Stimulated activated CD8-positive, alpha-beta memory T cell treated with anti-CD3 and anti-CD28 coated beads, Interleukin-15, amount 100 ng/mL, for 4 hours (primary cell): ENCODE measurements at places on chromosomes 12 and 14.

- DNase-seq = no peak
Measured at GRCh38 chr14:56040121-56040520, 78.1 kb upstream of the PELI2 start.

GRCh38 chr14:93402951-93403350 is 27.8 kb upstream of the UNC79 start:
- DNase-seq = no peak

DNA sequence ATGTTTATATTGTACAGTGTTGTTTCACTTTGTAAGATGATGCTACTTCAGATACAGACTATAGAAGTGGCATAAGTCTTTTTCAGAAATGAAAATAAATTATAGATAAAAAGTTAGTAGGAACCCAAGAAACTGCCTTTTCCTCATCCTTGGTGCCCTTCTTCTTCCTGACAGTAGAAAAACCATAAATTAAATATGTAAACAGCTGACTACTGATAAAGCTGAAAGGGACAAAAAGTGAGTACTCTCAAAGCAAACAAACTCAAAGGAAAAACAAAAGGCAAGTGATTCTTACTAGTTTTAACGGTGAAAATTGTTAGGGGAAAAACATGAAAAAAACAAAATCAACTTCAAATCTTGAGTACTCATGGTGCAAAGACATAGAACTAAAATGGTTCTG is 8.6 kb upstream of the C12orf50 start:
- DNase-seq = no peak

DNA sequence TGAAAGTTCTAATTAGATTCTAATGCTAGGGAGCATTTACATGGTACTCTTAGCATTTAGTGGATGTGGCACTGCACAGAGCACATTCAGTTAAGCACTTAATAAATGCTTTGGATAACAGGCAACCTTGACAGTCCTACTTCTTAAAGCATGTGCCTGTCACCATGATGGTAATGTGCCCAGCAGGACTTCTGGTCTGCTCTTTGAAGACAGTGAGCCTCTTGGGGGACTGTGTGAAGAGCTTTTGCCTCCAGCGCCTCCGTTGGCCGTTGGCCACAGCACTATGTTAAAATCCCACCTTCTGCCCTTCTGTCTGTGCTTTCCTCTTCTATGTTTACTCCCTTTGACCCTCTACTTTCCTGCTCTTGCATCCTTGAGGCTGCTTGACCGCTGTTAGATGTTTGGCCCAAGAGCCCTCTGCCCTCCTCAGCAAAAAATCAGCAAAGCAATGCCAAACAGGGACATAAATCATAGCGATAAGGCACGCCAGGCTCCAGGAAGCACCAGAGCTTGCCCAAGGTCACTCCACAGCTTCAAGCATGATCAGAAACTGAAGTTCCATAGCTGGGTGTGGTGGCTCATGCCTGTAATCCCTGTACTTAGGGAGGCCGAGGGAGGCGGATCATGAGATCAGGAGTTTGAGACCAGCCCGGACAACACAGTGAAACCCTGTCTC is 8.3 kb downstream of the CDKL1 start:
- DNase-seq = no peak

DNA sequence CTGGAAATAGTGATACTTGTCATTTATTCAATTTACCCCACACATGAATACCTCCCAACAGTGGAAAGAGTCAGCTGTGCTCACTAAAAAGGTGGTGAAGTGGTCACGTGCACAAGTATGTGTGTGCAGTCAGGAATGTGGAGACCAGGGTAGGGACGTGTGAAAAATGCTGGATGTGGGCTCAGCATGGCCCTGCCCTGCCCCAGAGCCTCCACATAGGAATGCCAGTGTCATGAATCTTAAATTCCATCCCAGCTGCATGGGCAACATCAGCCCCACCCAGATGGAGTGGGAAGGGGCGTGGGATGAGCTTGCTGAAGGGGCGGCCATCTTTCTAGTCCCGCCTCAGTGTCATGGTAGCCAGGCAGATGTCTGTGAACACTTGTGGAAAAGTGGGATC is 87.7 kb downstream of the C12orf75 start:
- DNase-seq = no peak

DNA sequence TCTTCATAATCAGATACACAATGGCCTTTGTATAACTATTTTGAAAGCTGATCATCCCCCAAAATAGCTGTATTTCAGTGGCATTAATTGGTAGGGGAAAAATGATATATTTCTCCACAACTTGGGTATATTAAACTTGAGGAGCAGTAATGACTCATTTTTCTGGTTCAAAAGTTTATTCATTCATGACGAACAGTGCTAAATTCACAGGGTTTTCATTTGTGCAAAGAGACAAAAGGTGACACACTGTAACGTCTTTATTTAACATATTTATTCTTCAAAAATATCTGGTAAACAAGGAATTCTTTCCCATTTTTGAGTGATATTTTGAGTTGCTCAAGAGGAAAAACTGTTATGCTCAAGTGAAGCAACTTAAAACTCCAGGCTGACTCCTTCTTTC is 415.5 kb upstream of the SOX5 start:
- no peak for DNase-seq

DNA sequence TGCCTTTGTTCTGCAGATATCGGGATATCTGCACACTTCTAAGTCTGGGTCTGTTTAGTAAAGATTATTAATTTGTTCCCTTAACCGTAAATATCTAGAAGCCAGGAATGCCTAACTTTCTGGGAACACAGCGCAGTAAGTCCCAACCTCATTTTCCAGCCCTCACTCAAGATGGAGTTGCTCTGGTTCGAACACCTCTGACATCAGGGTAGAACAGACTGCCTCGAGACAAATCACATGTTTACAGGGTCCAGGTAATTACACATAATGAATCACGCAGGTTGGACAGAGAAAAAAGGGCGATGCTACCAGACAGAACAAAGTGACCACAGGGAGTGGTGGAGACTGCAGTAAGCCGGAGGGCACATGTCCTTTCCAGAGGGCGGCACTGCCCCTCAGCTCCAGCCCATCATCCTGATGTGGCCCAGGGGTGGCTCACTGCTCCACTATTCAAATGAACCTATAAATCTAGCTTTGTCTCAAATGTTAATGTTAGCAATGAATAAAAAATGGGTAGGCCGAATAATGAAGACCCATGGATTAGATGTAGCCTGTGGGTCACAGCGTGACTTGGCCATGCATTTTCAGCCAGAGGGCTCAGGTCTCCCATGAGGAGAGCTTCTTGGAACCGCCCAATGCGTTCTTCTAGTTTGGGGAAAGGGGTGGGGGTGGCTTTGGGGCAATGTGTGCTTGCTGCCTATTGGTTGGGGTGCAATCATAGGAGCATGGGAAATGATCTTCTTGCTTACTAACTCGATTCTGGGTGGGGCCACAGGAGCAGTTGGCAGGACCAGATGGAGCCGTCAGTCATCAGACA is 159.0 kb upstream of the SFSWAP start:
- no peak for DNase-seq

GRCh38 chr12:4044736-4045730 is 171.8 kb upstream of the PARP11 start:
- DNase-seq = no peak

GRCh38 chr12:12779529-12779928 is 5.9 kb upstream of the APOLD1 start:
- DNase-seq = no peak

GRCh38 chr12:57119294-57120085 is 8.3 kb upstream of the STAT6 start:
- no peak for DNase-seq
